ENCODE measurements at places on chromosomes 3 and 15.

DNA sequence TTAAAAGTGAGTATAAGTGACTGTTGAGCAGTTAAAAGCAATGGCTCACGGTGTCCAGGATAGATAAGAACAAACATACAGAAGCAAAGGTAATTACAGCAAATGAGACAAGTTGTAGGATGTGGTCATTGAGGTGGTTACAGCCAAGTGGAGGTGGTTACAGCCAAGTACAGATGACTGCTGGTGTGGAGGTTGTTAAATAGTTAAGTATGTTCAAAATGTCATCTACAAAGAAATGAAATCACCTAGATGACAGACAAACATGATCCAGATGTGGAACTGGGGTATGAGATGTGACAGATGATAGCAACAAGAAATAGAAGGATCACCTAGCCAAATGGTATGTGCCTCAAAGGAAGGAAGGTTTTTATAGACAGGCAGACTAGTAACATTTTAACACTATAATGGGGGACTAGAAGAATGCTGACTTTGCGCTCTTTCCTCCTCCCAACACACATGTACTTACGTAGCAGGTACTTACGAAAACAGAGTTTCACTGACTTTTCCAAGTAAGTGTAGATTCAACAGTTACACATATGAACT lies 6.8 kb upstream of the ANKRD28 start:
- no peak for DNase-seq

DNA sequence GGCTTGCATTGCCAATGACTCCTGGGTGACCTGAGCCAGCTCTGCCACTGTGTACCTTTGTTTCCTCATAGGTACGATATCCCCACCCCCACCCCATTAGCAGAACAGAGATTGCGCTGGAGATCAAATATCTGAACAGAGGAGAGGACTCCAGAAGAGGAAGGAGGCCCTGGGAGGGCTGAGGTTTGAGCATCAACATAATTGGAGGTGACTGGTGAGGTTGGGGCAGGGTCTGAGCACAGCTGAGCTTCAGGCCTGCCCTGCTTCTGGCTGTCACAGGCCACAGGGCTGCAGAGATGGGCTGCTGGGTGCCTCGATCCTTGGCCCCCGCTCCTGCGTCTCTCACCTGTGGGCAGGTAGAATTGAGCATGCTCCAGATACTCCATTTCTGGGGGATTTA lies 21.3 kb upstream of the CACNA2D2 start:
- no peak for DNase-seq

DNA sequence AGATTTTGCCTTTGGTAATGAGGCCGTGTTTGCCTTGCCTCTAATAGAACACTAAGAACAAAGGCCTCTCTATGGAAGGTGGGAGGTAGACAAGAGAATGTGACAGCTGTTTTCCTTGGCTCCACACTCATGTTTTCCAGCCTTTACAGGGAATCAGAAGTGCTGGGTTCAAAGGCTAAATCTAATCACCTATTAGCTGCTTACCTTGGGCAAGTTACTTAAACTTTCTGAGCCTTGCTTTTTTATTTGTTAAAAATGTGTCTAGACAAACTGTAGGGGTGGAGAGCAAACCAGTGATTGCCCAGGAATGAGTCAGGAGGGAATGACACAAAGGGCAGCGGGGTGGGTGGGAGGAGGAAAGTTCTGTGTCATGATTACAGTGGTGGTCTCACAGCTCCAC lies 179.0 kb downstream of the P3H2 start:
- DNase-seq = no peak

- DNase-seq = no peak
These were observed at the start of gene CRYGS for GRCh38 chr3:186544281-186544680. Gene CRYGS, minus strand, starts transcription at chr3:186544380. Its CDS starts 54 bp downstream, at chr3:186544326.

GRCh38 chr15:63752075-63752684 lies 81.6 kb downstream of the HERC1 start:
- DNase-seq = no peak

DNA sequence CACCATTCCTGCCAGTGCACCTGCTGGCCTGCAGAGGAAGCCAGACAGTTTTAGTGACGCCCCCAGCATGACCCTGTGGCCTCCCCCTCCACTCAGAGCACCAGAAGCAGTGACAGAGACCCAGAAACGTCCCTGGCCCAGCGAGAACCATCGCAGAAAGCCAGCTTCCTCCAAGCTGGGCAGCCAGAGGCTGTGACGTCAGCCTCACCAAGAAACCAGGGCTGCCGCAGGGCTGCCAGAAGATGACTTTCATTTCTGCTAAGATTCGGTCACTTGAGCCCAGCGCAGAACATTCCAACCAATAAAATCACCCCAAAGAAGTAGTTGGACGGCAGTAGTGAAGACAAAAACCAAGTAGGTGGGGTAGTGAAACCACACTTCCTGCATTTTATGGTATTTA lies 29.6 kb upstream of the RPL32 start:
- DNase-seq = no peak

- DNase-seq = no peak
These were observed 3.0 kb downstream of the SNTN start for GRCh38 chr3:63655519-63655918.

GRCh38 chr3:140559546-140559945 lies 118.3 kb upstream of the TRIM42 start:
- DNase-seq = no peak

DNA sequence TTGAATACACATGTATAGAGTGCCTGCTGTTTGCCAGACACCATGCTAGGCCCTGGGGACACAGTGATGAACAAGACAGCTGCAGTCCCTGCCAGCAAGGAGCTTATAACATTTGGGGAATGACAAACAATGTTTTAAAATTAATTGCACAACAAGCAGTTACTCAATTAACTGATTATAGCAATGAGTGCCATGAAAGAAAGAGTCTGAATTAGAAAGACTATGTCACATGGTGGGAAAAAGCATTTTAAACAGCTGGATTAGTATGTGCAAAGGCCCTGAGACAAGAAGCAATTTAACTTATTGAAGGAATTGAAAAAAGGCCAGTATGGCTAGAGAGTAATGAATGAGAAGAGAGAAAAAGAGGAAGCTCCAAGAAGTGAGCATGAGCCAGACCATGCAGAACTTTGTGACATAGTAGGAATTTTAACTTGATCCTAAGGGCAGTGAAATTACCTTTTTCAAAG lies 64.5 kb upstream of the PLXNA1 start:
- no peak for DNase-seq

DNA sequence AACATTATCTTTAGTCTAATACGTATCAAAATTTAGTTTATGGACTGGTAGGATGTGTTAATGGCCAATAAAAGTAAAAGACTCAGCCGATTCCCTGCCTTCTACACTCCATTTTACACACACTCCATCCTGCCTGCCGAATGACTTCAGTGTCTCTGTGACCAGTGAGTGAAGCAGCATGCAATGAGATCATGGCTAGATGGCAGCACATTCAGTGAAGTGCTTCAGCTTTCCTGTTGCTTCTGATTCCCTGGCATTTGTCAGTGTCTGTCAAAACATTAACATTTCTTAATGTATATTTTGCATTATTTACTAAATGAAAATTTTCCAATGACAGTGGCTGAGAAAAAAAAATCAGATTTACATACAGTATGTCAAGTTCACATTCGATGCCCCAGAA lies 412.0 kb downstream of the FHIT start:
- DNase-seq = no peak

DNA sequence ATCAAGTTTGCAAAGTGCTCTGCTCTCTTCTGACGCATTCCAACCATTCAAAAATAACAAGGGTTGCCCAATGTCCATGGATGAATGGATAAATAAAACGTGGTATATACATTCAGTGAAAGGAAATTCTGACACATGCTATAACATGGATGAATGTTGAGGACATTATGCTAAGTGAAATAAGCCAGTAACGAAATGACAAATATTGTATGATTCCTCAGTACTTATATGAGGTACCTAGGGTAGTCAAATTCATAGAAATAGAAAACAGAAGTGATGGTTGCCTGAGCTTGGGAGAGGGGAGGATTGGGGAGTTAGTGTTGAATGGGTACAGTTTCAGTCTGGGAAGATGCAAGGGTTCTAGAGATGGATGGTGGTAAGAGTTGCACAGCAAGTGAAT lies 33.9 kb downstream of the SH3BP5 start:
- no peak for DNase-seq

DNA sequence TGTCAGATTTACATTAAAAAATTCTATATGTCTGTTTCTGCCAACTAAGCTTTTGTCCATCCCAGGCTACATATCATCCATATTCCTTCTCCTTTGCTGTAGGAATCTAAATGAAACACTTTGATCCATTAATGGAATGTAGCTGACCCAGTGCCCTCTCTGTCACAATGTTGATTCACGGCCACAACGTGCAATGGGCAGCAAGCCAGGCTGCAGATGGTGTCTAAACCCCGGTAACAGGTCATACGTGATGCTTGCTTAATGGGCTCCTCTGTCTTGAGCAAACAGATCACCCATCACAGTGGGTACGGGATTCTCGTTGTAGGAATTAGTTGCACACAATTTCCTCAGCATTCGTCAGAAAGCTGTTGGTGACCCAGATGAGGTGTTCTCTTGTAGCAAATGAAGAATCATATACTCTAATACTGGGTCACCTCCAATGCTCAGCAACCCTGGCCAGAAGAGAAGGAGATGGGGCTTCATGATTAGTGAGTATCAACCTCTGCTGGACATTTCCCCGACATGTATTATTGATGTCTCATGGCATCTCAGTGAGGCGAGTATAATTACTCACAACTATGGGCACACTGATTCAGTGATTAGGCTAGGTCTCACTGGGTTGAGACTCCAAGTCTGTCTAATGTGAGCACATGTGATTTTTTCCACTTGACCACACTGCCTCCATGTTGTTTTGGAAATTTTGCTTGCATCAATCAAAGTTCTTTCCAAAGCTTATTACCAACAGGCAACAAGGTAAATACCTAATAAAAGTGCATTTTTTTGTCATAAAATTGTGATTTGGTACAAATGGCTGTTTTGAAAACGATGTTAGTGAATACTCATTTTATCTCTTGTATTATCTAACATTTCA lies 12.9 kb upstream of the DCBLD2 start:
- DNase-seq = no peak

GRCh38 chr3:197446700-197447056 lies 109.1 kb downstream of the BDH1 start:
- DNase-seq = no peak

DNA sequence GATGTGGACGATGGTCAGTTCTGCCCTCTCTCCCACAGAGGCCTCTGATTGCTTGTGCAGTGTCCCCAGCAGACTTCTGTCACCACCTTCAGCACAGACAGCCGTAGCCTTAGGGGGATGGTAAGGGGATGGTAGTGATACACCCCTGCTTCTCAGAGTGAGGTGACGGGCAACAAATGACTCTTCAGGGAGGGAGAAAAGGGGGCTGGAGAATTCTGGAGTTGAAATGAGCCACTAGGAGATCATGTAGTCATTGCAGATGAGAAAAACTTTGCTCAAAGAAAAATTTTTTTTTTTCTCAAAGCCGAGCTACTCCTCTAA lies 29.6 kb upstream of the TIMP4 start:
- DNase-seq = no peak

DNA sequence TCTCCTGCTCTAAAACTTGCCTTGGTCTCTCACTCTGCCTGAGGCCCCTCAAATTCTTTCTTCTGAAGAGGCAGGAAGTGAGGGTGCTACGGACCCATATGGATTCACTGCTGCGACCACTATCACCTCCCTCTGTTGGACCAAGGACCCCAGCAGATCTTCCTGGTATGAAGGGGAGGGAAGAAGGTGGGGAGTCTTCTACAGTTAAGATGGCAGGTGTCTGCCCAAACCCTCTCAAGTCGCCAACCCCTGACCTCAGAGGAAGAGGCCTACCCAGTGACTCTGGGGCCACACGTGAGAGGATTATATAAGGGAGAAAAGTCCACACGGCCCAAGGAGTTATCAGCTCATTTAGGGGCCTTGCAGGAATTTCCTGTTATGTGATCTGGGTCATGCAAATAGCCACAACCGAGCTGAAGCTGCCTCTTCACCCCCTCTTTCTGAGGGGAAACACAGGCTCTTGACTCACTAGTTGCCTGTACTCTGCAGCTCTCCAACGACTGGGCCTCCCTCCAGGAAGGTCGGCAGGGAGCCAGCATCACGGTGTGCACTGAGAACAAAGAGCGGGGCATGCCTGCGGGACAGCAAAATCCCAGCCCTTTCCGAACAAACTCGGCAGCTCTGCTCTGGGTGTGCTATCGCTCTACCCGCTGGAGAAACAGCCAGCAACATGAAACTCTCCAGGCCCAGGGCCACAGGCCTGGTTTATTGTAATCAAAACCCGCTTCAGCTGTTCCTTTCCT lies 116.0 kb downstream of the XXYLT1 start:
- peak; percentile 89 for DNase-seq

- peak; percentile 76 for DNase-seq
These were observed at the start of gene ACAD11 for GRCh38 chr3:132659365-132660051. Gene ACAD11, minus strand, starts transcription at chr3:132659809. Its CDS starts 58 bp downstream, at chr3:132659751.

- peak; percentile 81 for DNase-seq
These were observed 288.6 kb downstream of the UACA start for GRCh38 chr15:70474471-70475406.

GRCh38 chr3:158802409-158803268 lies 785 bp downstream of the MFSD1 start:
- no peak for DNase-seq

DNA sequence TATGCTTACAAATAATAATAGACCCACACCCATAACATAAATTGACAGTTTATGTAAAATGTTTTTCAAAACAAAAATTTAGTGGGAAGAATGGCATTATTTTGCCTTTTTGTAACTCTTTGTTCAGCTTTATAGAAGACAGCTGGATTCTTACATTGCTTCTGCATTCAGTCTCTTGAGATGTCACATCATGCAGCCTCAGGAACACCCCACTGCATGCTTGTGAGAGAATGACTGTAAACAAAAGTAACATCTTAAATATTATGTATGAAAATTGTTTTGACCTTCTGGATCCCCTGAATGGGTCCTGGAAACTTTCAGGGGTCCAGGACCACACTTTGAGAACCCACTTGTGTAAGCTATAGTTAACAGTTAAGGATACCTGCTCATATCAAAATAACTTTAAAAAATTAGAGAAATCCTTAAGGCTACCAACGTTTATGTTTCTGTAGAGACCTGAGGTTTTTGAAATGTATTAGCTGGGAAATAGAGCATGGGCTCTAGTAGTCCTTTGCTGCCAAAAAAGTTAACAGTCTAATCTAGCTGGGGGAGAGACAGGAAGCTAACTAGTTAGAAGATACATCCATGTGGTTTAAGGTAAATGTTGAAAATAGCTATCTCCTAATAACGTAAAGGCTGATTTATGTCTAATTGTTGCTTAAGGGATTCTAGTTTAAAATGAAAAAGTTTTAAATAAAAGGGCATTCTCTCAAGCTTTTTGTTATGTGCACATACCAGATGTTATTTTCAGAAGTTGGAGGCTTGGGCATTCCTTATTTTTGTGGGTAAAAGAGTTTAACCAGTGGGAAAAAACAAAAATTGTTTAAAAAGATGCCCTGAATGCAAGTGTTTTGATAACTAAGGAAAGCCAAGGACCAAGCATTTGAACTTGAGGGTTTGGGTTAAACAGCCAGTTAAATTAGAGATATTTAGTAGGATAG lies 3.8 kb downstream of the USP3 start:
- no peak for DNase-seq

DNA sequence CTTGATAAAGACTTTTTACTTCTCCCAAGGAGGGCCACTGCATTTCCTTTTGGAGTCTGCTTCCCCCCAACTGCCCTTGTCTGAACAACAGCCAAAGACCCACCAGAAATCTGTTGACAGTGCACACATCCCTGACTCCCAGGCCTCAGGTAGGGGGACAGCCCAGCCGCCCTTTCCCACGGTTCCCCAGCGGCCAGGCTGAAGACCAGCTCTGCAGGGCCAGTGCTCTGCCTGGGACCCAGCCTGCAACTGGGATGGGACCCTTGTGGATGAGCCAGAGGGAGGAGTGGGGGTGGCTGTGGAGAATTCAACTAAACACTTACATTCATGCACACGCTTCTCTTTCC lies 8.1 kb upstream of the PRR23E start:
- DNase-seq = no peak
